ENCODE measurements at places on chromosomes 11 and 22.

- DNase-seq = no peak
Measured at GRCh38 chr11:128686745-128687177, 7.1 kb upstream of the FLI1 start.

GRCh38 chr22:17831501-17832251 is 57.4 kb upstream of the BID start:
- no peak for DNase-seq

- no peak for DNase-seq
Measured at GRCh38 chr11:86209806-86210657, 34.5 kb upstream of the EED start.

DNA sequence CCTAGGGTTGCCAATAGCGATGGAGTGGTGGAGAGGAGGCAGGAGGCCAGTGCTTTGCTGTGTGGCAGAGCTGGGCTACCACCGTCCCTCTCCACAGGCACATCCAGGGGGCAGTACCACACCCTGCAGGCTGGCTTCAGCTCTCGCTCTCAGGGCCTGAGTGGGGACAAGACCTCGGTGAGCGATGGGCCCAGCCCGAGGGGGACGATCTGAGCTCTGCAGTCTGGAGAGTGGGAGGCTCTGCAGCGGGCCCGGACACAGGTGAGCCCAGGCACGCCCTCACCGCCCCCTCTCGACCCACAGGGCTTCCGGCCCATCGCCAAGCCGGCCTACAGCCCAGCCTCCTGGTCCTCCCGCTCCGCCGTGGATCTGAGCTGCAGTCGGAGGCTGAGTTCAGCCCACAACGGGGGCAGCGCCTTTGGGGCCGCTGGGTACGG is 2.5 kb downstream of the PKP3 start:
- DNase-seq = no peak

DNA sequence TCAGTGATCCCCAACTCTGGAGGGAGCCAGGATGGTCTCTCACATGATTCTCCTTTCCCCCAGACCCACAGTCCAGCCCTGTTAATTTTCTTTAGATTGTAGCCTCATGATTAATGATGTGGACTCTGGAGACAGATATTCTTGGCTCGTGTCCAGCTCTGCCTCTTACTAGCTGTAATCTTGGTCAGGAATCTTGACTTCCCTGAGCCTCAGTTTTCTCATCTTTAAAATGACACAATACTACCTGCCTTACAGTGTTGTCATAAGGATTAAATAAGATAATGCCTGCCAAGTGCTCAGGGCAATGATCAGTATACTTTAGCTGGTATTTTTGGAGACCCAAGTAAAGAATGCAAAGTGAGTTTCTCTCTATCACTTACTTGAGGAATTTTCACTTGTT is 60.0 kb downstream of the SPECC1L start:
- DNase-seq = no peak

GRCh38 chr22:43823353-43823908 is 11.3 kb upstream of the EFCAB6 start:
- no peak for DNase-seq

GRCh38 chr22:33535937-33536875 is 384.1 kb downstream of the LARGE1 start:
- no peak for DNase-seq

DNA sequence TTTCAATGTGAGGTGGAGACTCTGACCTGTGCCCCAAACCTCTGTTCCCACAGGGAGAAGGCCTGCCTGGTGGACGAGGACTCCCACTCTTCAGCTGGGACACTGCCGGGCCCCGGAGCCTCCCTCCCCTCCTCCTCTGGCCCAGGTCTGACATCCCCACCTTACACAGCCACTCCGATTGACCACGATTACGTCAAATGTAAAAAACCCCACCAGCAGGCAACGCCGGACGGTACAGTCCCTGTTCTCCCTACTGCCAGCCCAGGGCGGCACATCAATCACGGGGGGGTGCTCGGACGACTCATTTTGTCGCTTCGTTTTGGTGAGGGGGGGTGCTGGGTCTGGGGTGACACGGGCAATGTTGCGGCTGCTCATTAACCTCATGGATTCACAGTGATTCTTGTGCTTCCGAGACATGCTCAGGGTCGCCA is 83.3 kb upstream of the SUSD2 start:
- no peak for DNase-seq

DNA sequence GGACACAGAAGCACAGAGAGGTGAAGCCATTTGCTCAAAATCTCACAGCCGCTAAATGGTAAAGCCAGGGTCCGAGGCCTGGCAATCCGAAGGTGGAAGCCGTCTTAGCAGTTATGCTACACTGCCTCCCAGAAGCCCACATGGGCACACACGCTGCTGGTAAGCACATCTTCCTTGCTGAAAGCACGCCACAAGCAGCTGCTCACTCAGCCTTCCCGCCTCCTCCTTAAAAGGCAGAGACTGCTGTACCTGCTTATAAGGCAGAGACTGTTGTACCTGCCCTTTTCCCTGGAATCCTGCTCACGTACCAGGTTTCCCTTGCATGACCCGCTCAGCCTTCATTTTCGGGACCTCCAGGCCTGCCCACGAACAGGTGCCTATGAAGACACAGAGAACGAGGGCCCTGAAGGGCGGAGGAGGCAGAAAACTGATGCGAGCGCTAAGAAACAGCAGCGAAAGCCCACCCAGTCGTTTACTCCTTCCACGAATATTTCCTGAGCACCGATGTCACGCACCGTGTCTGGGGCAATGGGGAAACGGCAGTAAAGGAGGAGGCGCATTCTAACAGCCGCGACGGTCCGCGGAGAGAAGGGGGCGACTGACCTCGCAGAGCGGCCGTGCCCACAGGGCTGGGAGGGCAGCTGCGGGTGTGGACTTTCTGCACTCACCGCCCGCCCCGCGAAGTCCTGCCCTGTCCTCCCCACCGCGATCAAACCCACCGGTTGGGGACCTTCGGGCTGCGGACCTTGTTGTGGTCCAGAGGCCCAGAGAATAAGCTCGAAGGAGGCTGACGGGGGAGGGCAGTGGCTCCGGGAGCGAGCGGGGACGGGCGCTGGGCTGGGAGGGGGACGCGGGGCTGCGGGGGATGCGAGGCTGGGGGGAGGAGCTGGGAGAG is 13.0 kb downstream of the SPATA19 start:
- no peak for DNase-seq

DNA sequence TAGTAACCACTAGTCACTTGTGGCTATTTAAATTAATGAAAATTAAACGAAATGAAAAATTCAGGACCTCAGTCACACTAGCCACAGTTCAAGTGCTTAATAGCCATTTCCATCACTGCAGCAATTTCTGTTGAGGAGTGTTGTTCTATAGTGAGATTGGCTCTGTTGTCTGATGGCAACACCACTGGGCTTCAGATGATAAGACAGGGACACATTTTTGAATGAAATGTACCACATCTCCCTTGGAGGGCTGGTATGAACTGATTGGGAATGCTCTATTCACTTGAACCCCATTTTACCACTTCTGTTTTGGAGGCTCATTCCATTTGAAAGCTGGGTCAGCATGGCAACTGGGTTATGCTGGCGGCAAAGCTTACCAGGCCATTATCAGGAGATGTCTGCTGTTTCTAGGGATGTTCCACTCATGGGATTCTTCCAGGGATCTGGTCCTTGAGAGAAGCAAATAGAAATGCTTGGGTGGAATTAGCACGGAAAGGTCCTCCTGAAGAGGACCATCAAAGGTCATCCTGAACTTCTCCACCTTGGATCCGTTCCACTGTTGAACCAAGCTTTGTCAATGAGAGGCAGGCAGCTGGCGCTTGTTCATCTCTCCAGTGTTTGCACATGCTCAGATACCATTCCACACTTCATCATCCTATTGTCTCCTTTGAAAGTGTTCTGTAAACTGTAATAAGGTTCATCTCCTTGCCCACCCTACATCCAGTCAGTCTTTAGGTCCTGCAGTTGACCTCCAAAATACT is 7.6 kb downstream of the AMOTL1 start:
- no peak for DNase-seq

DNA sequence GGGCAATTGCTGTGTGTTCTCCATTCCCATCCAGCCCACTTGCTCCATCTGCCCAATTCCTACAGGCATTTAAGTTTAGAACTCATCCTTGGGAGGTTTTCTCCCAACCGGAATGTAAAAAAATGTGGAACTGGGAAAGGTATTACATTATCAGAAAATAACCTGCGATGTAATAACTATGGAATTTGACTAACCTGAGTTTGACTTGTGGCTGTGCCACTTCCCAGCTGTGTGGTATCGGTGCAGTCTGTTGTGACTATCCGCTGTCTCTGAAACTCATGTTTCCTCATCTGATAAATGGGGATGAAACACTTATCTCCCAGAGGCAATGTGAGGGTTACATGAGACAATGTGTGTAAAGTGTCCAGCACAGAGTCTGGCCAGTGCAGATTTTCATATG is 77.6 kb downstream of the TENM4 start:
- no peak for DNase-seq

- no peak for DNase-seq
Measured at GRCh38 chr11:96459751-96460150, 69.9 kb downstream of the JRKL start.

DNA sequence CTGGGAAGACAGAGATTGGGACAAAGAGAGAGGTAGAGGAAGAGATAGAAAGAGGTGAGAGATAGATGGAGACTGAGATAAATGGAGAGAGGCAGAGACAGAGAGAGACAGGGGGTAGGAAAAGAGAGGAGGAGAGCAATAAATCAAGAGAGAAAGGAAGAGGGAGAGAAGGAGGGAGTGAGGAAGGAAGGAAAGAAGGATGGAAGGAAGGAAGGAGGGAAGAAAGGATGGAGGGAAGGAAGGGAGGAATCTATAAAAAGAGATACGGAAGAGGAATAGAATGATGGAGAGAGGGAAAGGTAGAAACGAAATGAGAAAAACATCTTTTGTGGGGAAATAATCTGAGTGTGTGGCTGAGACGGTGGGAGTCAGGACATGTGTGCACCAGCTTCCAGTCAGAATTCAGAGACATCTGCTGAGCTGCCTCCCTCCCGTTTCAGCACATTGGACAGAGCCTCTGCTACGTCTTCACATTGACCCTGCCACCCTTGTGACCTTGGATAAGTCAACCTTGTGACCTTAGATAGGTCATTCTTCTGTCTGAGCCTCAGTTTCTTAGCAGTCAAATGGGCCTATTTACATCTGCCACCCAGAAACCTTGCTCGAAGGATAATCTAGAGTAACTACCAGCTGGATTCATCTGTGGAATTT is 417.8 kb downstream of the MIAT start:
- DNase-seq = no peak

DNA sequence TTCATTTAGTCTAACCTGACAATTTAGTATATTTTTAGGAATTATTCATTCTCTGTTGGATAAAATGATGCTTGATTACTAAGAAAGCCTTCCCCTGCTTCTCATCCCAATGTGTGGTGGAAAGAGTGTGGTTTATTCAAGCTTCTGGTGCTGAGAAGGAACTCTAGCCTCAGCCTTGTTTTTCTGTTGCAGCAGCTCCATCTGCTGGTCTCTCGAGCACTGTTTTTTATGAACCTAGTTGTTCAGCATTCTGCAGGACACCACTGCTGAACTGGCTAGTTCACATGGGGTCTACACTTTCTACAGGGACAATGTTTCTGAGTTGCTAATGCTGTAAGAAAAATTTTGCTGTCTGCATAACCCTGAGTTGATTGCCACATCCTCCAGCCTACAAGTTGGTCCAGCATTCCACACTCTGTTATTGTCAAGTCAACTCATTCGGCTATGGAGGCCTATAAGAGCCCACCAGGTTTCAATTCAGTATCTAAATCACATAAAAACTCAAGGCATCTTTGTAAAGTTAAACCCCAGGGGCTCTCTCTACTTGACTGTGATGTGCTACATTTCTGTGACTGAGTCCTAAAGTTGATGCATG is 14.3 kb downstream of the OR2AG2 start:
- DNase-seq = peak; percentile 75

DNA sequence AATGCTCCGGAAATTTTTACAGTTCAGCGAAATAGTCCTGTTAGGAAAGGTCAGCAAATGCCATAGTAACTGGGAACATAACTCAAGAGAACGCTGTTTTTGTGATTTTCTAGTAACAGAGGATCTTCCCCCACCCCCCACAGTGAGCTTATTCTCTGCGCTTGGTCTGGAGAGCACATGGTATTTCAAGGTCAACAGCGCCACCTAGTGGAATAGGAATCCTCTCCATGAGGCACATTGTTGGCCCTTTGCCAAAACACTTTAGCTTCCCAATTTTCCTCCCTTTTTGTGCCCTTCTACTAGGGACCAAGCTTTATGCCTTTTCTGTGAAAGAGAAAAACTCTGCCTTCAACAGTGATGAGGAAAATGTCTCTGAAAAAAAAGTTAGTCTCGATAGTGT is 13.2 kb upstream of the OR4C12 start:
- peak; percentile 83 for DNase-seq

DNA sequence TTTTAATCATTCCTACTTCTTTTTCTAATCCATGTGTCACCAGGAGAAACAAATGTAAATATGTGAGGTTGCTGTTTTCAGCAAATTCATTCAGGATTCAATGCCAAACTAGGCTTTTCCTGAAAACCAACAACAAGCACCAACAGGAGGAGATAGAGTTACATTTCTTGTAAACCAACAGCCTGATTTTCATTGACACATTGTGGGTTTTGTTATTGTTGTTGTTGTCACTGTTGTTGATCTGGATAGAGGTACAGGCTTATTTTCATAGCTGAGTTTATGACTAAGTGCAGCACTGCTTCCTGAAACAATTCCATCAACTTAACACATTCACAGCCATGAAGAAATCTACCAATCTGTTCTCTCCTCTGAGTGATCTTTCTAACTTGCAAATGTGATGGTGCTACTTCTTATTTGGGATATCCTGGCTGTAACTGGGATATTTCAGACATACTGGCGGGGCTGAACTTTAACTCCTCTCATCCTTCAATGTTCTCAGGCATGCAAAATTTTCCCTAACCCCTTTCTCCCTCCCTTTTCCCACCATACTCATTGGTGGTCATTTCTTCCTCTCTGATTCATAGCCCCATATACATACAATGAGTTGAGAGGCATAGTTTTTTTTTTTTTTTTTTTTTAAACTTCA is 65.5 kb downstream of the ME3 start:
- no peak for DNase-seq

GRCh38 chr11:36086366-36086765 is 142.5 kb downstream of the LDLRAD3 start:
- no peak for DNase-seq

DNA sequence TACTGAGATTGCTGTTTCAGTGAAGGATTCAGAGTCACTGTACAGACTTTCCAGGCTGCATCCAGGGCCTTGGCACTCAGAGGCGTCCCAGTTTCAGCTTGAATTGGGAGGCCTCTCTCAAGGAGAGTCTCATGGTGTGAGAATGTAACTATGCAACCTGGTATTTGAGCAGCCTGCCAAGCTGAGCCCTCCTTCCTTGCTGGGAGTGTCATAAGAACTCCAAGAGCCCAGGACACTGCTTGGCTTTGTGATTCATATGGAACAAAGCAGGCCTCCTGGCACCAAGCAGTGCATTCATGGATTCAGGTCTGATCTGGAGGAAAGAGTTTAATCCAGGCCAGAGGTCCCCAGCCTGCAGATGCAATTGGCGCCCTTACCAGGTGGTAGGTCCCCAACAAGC is 171.7 kb downstream of the DBX1 start:
- no peak for DNase-seq

DNA sequence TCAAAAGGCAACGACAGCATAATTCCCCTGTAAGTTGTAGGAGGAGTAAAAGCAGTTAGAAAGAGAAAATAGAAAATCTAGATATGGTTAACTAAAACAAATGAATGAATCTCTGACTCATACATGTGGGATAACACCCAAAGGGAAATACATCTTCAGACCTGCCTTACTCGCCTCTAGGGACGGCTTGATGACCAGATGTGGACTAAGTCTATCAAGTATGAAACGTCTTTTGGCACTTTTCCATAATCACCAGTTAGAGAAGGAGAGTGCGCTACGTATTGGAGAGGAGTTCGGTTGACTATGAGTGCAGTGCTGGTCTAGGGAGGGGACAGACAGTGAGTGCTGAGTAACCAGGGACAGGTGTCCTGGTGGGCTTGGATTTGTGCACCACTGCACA is 459.9 kb downstream of the OPCML start:
- DNase-seq = no peak

Measured in KBM-7 (cell line).